ENCODE measurements at places on chromosomes 12 and 14.

DNA sequence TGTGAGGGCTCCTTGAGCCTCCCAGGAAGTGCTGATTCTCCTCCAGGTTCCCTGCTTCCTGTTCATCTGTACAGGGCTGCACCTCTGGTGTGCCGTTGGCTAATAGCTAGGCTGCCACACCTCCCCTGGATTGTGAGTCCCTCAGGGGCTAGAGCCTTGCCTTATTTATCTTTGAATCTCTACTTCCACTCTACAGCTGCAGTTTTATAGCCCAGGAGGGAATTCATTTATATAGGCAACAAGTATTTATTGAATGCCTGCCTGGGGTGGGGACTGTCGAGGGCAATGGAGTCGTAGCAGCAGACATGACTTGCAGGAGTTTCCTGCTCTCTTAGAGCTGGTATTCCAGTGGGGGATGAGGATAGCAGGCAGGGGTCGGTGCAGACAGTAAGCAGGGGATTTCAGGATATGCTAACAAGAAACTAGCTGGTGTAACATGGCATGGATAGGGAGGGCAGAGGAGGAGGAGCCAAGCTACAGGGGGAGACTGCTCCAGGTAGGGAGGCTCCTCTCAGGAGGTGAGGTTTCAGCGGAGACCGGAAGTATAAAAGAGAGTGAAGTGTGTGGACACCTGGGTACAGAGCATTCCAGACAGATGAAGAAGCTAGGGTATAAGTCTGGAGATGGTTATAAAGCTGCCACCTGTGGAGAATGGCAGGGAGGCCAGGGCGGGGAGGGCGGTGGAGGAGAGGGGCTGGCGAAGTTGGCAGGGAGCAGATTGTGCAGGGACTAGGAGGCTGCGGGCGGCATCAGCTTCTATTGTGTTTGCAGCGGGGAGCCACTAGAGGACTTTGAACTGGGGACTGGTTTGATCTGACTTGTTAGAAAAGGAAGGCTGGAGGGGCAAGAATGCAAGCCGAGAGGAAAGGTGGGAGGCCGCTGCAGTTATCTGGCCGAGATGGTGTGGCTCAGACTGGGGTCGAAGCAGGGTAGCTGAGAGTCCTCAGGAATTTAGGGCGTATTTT is 17.2 kb downstream of the USP30 start:
- no peak for DNase-seq

GRCh38 chr14:65972346-65972870 is 513.8 kb upstream of the CCDC196 start:
- no peak for DNase-seq

DNA sequence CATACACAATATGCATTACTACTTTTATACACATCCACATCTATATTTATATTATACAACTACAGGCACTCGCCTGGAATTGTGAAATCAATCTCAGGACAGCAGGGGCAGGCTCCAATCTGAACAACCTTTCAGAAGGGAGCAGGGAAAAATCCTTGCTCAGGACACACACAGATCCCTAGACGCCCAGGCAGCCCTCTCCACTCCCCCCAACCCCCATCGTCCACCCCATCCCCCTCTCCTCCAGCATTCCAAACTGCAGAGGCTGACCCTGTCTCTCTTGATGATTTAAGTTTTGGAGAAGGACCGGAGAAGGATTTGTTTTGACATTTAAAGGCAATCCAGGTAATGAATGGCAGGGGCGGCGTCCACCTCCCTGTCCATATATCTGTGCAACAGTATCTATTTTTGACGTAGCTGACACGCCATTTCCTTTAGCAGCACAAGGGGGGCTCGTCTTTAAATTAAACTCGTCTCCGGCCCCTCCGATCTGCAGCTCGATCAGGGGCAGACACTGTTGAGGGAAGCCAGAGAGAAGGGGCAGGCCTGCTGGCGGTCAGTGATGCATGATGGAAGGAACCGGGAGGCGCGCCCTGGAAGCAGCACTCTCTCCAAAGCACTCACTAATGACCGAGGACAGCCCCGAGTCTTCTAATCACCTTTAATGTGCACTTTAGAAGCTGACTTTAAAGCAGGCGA is 95.0 kb upstream of the TBX5 start:
- no peak for DNase-seq

GRCh38 chr14:104145826-104146601 is 7.6 kb downstream of the KIF26A start:
- DNase-seq = no peak

DNA sequence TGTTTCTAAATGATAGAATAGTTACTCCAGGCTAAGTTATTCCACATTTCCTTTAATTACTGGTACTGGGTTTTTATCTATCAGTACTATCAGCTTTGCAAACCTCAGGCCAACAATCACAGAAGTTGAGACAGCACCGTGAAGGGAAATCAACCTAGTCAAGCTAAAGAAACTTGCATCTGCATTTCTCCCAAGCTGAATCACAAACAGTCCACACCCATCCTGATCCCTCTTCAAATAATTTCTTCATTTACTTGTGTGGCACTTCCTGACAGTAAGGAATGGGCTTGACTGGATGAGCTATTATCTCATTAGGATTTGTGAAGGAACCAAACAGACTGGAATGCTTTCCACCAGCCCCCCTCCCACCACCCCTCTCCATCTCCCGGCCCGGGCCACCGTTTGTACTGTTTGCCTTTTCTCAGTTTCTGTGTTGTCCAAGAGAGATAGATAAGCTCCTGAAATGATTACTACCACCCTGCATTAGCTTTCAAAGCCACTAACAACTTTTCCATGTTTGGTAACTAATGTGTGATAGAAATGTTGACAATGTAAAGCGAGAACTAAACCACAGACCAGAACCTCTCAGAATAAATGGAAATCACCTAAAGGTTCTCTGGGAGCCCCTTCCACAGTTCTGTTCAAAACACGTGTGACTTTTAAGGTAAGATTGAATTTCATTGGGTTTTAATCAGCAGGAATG is 236.3 kb downstream of the SLC25A21 start:
- DNase-seq = no peak

DNA sequence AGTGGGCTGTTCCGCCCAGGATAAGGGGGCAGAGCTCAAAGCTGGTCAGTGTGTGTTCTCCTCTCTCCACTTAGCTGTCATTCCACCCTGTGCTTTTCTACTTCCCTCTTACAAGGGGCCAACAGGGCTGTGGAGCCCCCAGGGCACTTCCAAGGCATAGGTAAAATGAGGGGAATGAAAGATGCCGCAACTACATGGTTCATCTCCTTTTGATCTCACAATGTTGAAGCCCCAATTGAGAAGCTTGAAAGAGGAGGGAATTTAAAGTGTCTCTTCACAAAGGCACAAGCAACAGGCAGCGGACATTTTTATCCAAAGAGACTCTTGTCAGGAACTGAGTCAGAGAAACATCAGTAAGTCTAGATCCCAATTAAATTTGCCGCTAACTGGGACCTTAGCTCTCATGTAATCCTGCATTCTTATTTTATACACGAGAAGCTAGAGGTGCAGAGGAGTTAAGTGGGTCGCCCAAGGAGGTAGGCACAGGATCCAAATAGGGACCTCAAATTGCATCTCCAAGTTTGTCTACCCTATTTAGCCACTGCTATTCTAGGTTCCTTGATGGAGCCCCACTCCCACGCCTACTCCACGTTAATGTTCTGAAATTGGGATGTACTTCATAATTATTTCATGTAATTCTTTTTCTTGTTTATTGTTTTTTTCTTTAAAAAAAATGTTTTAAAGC is 20.1 kb downstream of the TRIM9 start:
- no peak for DNase-seq

GRCh38 chr14:70698288-70698687 is 56.6 kb downstream of the TTC9 start:
- no peak for DNase-seq

GRCh38 chr14:64324461-64324860 is 30.3 kb upstream of the ESR2 start:
- no peak for DNase-seq

DNA sequence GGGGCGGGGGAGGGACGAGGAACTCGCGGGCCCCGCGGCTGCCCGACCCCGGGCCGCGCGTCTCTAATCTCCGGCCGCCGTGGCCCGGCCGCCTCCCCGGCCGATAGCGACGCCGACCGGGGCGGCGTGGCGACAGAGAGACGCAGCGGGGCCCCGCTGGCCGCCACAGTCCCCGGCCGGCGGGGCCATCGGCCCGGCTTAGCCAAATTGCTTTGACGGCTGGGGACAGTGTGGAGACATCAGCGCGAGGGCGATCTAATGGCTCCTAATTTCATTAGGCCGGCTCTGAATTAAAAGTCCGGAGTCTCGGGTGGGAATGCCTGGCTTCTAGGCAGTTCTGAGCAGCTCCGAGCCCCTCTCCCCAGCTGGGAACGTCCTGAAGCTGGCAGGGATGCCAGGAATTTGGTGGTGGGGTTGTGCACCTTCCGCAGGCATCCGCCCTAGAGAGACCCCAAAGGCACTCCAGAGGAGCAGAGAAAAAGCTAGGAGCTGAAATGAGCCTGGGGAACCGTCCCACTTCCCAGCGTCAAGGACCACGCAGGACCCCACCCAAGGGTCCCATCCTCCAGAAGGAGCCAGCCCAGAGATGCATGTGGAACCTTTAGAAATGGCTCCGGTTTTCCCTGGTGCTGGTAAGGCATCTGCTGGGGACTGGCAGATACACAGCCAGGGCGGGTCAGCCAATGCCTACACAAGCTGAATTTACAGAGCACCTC is 9.6 kb downstream of the TBX5 start:
- DNase-seq = no peak

DNA sequence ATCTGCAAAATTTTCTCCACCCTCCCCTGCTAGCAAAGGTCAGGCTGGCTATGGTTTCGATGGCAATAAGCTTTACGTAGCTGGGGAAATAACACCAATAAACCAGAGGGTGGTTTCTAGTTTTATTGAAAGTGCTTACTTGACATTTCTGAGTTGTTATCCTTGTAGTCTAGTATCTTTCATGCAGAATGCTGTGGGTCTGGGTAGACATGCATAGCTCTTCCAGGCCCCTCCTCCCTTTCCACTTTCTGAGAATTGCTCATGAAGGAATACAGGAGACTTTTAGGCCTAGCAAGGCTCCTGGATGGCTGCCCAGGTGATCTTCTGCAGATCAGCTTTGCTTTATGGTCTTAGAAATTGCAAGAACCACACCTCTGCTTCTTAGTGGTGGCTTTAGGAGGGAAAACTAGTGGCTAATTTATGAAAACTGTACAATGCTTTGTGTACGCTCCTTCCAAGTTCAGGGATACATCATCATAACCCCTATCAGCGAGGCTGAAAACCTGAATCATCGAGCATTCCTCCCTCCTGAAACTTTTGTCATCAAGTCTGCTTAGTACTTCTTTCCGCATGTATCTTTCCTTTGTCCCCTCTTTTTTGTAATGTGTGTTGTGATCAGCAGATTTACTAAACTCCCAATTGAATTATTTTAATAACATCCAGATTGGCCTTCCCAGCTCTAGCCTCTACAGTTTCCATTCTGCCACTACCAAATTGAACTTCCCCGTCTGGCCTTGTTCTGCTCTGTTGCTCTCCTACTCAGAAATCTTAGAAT is 473.0 kb downstream of the RAD51B start:
- no peak for DNase-seq

DNA sequence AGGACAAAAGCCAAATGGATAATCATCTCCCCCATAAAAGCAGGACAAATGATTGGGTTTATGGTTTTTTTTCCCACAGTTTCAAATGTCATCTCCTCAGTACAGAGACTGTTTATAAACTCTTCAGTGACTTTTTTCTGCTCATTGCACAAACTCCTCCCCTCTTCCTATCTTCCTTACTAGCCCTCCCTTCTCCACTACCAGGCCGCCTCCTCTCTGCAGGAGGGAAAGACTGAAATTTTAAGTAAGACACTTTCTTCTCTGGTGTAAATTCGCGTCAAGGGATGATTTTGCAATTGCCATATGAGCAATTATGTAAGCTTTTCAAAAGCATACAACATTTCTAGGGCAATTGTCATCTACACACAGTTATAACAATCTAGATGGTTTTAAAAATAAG is 37.0 kb downstream of the BTG1 start:
- DNase-seq = no peak

- no peak for DNase-seq
Measured at GRCh38 chr14:68094158-68094557, 274.6 kb downstream of the RAD51B start.

GRCh38 chr12:128798571-128799341 is 25.0 kb downstream of the SLC15A4 start:
- no peak for DNase-seq

GRCh38 chr12:25256005-25256404 is 5.3 kb upstream of the KRAS start:
- no peak for DNase-seq

DNA sequence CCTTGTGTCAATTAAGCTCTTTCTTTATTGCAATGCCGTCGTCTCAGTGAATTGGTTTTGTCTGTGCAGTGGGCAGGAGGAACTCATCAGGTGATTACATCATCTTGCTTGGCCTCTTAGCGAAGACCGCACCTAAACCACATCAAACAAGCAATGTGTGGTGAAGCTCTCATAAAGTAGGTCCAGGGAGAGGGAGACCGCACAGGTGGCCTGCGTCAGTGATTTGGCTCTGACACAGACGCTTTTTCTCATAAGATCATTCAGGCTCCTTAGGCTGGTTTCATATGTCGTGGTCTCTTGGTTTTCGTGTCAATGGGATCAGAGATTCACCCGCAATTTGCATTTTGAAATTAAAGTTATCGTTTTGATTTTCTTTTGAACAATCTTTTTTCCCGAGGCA is 6.7 kb upstream of the TESC start:
- no peak for DNase-seq

DNA sequence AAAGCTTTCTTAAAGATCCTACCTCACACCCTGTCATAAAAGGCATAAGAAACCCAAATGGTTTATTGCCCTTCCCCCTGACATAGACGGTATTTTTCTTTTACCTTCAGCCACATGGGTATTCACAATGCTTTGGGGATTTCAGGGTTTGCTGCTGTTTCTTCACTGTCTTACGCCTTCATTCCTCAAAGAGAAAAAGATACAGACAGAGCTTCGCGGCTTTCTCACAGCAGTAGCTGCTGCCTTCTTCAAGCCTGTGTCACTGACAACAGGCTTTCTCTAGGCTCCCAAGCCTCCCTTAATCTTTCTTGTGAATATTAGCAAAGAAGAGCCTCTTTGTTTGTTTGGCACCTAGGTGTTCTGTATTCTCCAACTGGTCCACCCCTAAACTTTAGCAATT is 197.4 kb upstream of the ARID2 start:
- no peak for DNase-seq

DNA sequence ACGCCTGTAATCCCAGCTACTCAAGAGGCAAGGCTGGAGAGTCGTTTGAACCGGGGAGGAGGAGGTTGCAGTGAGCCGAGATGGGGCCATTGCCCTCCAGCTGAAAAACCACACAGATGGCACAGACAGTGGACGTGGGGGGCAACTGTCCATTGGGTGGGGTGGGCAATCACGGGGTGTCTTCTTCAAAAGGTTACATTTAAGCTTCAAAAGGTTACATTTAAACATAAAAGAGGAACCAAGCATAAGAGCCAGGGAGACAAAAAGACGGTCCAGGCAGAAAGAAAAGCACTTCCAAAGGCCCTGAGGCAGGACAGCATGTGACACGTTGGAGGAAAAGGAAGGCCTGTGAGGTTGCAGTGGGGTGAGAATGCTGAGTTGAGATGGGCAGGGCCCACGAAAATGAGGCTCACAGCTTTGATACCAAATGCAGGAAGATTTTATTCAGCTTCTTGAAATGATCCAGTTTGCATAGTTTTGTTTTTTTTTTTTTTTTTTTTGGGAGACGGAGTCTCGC is 10.7 kb downstream of the SCARB1 start:
- no peak for DNase-seq

All from memory B cell (primary cell).